ENCODE measurements at places on chromosomes 5 and 9. TPM values are rescaled to one million over a fixed set of nuclear protein-coding genes. Genes with fewer than 3 reads are reported as not detected.

DNA sequence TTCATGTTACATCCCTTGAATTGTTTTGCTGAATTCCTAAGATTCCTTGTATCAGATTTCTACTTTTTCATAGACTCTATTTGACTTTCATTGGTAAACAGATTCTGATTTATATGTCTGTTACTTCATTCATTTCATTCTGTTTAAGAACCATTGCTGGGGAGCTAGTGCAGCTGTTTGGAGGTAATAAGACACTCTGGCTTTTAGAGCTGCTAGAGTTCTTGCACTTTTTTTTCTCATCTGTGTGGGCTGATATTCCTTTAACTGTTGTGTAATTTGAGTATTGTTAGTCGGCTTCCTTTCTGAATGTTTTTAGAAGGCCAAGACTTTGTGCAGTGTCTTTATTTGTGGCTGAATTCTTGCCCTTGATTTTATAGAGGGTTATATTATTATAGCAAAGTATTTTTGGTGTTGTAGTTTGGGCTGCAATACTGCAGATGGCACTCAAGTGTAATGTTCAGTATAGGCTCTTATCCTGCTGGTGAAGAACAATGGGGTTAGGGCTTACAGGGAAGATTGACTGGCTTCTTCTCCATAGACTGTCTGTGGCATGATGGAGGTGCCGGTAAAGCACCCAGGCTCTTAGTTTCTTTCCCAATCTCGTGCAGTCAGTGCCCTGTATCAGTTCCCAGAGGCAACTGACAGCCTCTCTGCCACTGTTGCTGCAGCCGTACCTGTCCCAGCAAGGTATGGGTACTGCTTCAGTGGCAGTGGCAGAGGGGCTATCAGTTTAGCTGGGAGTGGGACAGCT lies 162.2 kb downstream of the OXCT1 start:
- no peak for DNase-seq

- no peak for DNase-seq
Measured at GRCh38 chr9:14344053-14344524, 30.1 kb upstream of the NFIB start.

DNA sequence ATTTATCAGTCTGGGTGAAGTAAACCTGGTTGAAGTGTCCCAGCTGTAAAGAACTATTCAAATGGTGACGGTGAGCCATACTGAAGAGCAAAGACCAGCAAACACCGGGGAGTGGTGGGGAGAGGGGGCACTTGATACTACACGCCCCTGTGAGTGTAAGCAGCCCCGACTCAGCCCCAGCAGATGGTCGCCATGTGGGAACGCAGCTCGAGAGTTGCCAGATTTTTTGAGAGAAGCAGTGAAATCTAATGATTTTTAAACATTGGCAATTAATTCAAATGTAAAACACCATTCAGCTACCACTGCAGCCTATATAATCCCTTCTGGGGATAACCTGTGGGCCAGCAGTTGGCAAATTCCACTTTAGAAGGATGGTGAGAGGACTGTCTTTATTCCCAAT lies 1386.9 kb upstream of the WWC1 start:
- no peak for DNase-seq

DNA sequence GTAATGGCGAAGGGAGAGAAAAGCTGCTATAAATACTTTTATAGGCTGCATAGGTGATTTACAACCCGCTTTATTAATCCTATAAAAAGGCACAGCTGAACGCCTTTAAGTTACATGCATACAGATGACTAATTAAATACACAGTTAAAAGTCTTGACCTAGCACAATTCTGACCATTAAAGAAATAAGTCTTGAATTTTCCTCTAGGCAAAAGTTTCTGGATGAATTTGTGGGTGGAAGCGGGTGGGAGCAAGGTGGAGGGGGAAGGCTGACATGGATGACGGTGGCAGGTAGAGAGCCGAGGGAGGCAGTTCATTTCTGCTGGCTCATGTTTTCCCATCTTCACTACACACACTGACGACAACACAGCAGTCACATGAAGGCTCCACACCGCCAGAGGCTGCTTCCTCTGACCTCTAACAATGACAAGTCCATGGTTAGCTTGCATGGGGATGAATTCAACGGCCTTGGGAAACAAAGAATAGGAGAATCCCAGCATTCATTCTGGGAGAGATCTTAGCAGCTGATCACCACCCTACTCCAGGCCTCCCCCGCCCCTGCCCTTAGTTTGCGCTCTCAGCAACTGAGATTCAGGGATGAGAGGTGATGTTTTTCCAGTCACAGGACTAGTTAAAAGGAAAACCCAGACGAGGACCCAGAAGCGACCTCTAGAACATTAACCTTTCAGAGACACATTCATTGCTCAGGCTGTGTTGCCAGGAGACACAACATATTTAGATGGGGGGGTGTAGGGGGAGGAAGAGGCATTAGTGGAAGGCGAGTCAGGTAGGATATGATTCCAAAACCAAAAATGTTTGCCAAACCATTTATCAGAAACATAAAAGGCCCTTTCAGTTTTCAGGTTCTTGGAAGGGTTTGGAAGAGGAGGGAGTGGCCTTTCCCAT lies 329.3 kb downstream of the PIK3R1 start:
- DNase-seq = no peak

GRCh38 chr5:15008476-15008875 lies 136.9 kb upstream of the ANKH start:
- peak; percentile 94 for DNase-seq

- DNase-seq = no peak
Measured at GRCh38 chr9:85610074-85610860, 131.5 kb downstream of the AGTPBP1 start.

DNA sequence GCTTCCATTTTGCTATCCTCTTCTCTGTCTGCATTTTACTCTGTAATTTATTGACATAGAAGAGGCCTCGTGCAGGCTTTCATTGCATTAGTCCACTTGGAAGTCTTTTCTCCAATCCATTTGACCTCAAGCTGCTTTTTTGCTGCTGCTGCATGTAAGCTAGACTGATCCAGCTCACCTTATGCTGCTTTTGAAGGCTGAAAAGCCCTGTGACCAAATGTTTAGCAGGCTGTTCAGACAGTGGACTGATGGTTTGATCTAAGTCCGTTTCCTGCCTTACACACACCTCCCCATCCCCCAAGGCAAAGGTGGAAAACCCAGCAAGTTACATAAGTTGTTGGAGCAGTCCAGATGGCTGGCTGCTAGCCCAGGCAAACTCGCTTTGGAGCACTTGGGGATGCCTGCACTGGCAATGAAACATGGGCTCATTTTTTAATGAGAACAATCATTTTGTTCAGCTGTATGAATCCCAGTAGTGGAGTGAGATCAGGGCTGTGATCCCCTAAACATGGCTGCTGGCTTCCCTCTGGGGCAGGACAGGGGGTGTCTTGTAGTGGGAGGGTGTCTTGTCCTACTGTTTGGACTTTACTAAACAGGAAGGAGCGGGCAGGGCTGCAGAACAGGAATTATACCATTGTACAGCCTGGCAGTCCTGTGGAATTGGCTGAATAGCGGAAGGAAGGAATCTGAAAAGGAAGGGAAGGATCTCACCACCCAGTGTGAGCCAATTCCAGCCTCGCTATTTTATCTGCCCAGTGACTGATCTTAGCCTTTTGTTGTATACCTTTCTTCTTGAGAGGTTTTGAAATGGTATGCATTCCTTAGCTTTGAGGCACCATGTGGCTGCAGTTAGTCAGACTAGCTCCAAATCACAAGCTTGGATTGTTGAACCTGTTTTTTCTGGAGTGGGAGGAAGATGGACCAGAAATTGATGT lies 212.0 kb downstream of the ARHGAP26 start:
- no peak for DNase-seq

DNA sequence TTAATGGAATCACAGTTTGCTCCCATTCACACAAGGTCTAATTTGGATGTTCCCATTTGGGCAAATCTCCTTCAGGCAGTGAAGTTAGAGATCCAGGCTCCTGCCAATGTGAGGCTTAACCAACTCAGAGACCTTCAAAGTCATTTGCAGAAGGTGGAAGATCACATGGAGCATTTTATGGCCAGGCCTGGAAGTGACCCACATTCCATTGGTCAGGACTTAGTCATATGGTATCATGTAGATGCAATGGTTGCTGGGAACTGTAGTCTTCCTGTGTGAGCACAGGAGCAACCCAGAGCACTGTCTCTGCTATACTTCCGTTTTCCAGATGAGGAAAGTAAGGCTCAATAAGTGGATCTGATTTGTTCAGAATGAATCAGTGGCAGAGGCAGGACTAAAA lies 292.7 kb upstream of the SMARCA2 start:
- no peak for DNase-seq

GRCh38 chr5:107772418-107773310 lies 101.9 kb upstream of the EFNA5 start:
- DNase-seq = no peak

DNA sequence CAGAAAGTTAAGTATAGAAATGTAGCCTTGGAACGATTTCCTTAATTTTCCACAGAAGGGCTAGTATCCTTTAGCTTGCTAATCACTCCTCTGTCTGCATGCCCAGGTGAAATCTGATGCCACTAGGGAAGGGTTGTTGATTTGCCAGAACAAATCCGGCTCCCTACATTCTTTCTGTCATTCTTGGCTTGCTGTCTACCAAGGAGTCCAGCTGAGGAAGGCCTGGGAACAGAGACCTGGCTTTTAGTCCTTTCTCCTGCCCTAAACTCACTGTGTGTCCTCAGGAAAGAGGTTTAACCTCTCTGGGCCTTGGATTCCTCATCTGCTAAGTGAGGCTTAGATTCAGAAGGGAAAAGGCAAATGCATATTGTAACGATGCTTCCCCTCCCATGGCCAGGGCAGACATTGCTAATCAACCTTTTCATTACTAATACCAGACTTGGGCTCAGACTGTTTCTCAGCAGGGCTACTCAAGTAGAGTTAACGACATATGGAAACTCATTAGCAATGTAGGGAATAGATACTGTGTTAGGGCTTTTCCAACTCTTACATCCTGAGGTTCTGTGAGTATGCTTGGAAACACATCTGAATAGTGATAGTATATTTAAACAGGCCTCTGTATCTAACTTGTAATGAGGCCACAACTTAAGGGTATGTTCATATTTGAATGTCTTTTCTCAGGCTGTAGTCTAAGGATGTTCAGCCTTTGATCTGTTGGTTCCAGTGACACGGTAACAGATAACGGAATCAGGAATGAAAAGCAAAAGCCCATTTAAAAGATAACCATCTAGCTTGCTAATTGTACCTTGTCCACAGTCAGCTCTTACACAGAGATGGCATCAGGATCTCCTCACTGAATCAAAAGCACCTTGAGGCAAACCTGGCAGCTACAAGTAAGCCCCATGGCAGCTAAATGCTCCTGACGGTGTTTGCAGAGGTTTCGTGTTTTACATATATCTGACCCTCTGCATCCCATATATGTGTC lies 4.1 kb downstream of the GALNT10 start:
- DNase-seq = no peak

DNA sequence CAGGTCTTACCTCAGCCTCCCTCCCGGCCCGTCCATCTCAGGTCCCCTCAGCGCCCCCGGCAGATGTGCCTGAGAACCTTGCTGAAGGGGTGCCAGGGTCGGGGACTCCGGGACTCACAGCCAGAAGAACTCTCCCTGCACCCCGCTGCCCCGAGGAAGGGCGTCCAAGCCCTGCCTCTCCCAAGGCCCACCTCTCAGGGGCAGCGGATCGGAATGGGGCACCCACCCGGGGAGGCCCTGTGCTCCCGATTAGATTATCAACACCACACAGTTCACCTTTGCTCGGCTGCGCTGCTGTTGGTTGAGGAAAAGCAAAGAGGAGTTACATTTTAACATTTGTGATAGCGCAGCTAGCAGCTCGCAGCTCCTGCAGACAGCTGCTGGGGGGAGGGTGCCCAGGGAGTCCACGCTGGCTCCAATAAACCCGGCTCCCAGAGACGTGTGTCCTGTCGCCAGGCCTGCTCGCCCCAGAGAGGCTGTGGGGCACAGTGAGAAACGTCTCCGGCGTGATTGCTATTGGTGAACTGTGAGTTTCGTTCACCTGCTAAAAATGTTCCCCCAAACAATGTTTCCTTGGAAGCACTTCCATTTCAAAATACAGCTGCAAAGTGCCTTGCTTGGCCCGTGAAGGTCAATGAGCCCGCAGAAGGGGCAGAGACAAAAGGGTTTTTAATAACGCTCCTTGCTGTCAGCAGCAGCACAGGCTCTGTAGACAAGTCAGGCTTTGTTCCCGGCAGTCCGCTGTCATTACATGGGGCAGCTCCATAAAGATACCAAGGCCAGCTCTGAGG lies 18.6 kb upstream of the SLC6A19 start:
- DNase-seq = peak; percentile 85

DNA sequence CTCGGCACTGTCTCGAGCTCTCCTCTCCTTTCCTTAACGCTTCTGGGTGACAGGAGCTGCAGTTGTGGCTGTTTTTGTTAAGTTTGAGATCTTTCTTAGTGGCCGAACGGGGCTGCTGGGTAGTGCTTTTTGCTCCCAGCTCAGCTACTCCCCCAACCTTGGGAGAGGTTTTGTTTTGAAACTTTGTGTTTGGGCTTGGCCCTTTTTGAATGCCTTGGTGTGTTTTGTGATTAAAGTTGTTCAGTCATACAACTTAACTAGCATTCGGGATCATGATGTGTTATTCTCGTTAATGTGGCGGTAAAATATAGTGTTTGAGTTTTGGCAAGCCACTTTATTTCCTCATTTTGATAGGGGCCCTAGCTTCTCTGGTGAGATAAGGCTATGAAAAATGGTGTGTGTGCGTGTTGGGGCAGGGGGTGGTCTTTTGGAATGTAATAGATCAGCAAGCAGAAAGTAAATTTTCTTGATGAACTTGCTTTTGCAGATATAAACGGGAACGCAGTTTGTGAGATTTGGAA lies 1.1 kb downstream of the KDM3B start:
- no peak for DNase-seq

GRCh38 chr9:114163517-114163951 lies 8.2 kb downstream of the COL27A1 start:
- no peak for DNase-seq

DNA sequence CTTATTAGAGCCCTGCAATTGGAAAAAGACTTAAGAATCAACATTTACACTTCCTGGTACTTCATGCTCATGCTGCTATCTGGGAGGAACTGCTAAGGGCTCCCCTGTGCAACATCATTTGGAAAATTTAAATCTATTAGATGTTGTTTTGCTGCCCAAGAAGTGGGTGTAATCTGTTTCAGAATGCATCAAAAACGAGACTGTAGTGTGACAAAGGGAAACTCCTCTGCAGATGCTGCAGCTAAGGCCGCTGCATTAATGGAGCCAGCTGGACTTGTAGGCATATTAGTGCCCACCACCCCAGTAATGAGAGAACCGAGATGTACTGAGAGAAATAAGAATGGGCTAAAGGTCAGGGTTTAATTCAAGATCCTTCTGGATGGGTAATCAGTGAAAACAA lies 11.1 kb upstream of the PAIP1 start:
- DNase-seq = no peak

DNA sequence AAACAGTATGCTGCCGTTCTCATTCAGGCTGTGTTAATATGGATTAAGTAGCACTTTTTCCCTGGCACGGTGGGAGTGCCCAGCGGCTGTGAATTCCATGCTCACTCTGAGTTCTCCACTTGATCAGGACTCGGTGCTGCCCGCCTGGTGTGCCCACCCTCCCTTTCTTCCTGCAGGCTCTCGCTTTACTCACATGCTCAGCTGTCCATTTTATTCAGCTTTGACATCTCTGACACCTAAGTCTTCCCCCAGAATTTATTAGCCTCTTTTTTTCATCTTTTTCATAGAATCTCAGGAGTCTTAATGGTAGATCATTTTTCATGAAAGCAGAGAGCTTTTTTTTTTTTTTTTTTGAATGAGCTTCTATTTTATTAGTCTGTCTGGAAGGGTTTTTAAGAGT lies 626.5 kb downstream of the IRX1 start:
- DNase-seq = no peak

The GPR150 gene
- total RNA-seq = 0.32 TPM
